NCI-H345 (cell line): ENCODE measurements at places on chromosomes 7 and 10.

- no peak for DNase-seq
These were observed 40.6 kb downstream of the STAM start for GRCh38 chr10:17684537-17684936.

DNA sequence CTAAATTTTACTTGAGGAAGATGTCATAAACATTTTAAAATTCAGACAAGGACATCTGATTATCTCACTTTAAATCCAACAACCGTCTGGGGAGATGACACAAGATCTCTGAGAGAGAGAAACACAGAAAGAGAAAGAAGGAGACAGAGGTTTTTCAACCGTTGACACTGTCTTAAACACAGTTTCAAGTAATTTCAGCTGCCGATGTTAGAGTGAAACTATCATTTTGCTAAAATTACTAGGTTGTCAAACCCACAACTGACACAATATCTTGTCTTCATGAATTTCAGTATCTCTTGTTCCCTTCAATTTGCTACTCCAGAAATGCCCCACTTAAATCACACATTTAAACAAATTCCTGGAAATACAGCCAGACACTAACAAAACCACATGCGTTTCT is 174.8 kb downstream of the RAPGEF5 start:
- DNase-seq, result no peak

GRCh38 chr7:134811765-134812164 is 32.3 kb downstream of the CALD1 start:
- no peak for DNase-seq

DNA sequence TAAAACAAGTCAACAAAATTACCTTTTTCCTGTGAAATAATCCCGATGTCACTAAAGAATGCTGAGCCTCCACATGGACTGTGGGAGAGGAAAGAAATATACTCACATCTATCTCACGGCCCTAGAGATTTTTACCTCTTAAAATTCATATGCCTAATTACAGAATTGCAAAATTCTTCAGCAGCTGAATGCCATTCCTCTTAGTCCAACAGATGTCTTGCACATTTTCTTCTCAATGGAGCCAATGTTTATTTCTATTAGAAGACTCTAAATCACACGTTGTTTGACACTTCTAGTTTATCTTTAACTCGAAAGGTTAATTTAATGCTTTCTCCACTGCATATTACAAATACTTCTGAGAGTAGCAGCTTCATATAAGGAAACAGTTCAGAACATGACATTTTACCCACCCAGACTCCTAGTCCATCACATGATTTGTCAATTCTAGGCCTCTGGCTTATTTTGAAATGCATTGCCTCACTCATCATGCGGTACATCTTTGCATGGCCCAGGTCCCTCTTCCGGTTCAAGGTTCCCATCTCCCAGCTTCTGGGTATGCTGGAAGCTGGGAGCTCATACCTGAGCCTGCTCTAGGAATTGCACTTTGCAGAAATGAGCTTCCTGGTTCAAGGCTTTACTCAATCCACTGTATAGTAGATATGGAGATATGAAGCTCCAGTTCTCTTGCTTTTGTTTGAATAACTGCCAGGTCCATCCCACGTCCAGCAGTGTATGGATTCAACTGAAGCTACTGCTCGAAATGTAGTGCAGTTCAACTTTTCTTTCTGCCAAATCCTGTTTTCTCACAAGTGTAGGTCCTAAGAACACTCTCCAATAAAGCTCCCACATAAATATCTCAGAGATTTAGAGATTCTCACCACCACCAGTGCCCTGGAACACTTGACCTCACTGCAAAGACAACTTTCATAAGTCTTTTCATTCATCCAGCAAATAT is 306.2 kb downstream of the GPR37 start:
- DNase-seq, result no peak
